AG04449 (cell line): ENCODE measurements at places on chromosomes 3 and 15.

DNA sequence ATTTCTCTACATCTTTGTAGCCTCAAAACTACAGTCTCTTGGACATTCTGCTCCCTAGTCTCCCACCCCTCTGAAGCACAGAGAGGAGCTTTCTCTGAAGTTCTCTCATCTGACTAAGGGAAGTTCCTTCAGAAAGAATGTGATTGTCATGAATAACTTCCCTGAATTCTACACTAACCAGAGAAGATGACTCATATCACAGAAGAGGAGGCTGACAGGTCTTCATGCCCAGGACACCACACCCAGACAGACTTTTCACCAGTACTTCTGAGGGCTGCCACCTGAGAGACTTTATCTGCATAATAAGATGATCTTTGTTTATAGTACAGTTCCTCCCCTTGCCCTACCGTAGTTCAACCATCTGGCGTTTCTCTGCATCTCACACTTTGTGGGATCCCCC lies 52.8 kb downstream of the CDIN1 start:
- no peak for DNase-seq

DNA sequence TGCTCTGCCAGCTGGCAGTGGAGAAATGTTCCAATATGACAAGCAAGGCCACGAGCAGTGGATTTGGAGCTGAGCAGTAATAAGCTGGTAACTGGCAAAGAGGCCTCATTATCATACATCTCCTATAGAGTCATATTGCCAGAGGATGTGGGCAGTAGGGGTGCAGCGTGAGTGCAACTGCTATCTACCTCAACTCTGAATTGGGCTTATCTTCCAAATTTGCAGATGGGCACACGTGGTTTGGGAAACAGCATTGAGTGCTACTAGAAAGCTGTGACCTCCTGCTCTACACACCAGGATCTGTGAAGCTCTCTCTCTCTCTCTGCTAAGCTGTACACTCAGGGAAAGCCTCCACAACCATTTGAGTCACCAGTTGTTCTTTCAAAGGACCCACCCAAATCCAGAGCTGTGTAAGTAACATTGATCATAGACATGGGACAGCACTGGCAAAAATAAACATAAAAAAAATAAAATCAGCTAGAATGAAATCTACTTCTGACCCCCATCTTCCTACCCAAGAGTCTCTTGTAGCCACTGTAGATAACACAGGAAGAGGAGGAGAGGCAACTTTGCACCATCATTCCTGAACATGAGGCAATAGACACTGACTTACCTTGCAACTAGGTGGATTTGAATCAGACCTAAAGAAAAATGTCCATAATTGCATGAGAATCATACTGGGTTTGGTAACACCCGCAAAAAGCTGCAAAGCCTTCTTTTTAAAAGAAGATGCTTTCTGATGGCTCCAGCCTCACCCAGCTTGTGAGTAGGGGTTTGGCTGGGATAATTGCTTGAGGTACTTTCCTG lies 82.9 kb upstream of the THBS1 start:
- DNase-seq: no peak

GRCh38 chr15:30903497-30904187 lies at the start of gene FAN1:
Gene FAN1, plus strand, starts transcription at chr15:30903915. Its CDS starts 749 bp downstream, at chr15:30904664.
- peak; percentile 23 for DNase-seq

- no peak for DNase-seq
Observed at GRCh38 chr3:168061332-168061996, 34.3 kb downstream of the GOLIM4 start.

DNA sequence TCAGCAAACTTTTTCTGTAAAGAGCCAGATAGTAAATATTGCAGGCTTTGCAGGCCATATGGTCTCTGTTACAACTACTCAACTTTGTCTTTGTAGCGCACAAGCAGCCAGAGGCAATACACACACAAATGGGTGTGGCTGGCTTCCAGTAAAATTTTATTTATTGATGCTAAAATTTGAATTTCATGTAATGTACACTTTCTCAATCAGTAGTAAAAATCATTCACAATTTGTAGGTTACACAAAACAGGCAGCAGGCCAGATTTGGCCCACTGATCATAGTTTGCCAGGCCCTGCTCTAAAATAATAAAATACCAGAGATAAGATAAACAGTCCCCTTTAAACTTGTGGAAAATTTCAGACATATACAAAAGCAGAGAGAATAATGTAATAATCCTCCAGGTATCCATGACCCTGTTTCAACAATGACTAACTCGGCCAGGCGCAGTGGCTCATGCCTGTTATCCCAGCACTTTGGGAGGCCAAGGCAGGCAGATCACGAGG lies 330.3 kb downstream of the SHQ1 start:
- no peak for DNase-seq

- DNase-seq: no peak
Observed at GRCh38 chr3:6516143-6516542, 344.8 kb upstream of the GRM7 start.

GRCh38 chr15:82309802-82310201 lies 39.5 kb downstream of the GOLGA6L10 start:
- no peak for DNase-seq

DNA sequence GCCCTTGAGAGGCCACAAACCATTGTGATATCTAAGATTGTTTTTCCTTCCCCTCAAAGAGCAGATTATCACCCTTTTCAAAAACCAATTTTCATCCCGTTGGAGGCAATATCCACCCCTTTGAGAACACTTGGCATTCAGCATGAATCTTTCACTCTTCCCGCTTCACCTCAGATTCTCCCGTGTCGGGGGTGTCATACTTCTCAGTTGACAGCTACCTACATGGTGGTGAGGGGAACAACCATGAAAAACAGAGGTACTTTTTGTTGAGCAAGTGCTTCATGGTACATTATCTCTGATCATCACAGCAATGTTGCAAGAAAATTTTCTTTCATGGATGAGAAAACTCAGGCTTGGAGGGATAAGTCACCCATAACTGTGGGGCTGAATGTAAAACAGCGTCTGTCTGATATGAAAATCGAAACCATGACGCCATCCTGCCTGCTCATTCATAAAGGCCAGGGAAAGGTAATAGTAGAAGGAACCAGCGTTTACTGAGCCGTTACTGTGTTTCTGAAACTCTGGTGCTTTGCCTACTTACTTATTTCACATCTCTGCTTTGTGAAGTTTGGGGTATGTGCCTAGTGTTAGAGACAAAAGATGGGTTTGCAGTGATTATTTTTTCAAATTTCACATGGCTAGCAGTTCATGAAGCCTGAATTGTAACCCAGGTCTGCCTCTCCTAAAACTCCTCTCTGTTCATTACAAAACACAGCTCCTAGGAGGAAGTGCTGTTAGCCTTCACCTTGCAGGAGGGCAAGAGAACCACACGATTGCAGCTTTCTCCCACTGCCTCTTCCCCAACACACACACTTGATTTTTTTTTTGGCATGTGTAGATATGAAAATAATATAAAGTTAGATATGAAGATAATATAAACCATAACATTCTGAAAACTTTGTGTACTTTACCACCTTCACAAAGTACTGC lies 35.4 kb downstream of the SV2B start:
- DNase-seq: no peak

GRCh38 chr3:58994746-58995330 lies 55.0 kb downstream of the CFAP20DC start:
- DNase-seq: no peak

DNA sequence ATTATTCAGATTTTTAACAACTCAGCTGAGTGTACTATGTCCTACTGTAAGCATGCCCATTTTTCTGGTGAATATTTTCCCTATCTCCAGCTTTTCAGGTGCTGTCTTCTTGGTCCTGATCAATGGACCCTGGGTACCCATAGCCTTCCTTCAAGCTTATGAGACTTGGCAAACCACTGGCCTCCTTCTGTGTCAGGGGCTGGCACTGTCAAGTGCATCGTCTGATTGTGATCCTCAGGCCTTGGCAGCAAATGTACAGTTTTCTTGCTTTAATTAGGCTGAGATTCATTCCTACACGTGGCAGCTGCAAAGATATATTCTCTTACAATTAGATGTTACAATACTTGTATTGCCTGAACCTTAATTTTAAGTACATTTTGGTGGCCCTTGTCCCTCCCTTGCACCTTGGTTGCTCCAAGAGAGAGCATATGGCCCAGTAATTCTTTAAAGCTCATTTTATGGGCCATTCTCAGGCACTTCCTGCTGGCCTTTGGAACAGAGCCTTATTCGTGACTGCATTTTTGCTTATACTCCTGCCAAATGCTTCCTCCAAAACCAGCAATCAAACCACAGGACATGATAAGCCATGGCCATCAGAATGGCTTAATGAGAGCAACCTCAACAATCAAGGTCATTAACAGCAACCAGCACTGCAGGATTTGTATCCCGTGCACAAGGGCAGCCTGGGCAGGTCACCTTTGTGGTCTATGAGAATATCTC lies 179.9 kb downstream of the CNTN6 start:
- DNase-seq: no peak

DNA sequence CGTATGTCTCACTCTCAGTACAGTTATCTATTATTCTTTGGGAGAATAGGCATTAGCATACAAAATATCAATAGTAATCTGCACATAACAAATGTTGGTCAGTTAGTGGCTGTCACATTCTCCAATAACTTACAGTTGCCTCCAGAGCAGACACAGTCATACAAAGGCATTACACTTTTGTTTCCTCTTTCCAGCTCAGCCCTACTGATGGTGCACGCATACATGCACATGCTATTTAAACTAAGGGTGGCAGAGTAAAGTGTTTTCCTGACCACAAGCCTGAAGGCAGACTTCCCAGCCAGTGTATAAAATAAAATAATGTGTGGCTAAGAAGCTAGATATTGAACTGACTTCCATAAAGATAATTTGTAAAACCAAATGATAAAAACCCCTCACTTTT lies 47.6 kb downstream of the PHLDB2 start:
- no peak for DNase-seq

GRCh38 chr3:19937459-19938294 lies 3.7 kb upstream of the EFHB start:
- no peak for DNase-seq

- DNase-seq: no peak
Observed at GRCh38 chr3:182235504-182235903, 523.8 kb downstream of the SOX2 start.

DNA sequence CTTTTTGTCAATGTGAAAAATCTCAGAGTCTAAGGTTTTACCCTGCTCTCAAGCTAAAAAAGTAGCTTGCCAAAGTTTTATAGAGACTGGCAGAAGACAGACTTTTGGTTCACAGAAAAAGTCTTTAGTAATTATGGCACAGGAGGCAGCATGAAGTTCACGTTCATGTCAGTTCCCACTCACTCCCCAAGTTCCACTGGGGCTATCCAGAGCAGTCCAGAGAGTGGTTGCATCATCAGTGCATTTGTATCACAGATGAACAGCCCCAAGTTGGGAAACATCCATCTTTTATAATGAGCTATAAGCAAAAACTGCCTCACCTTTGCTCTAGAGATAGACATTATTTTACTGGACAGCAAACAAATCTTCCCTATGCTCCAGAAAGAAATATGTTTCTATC lies 454.1 kb upstream of the AGTR1 start:
- DNase-seq: no peak

- DNase-seq: no peak
Observed at GRCh38 chr3:185176750-185177359, 24.0 kb upstream of the C3orf70 start.

- no peak for DNase-seq
Observed at GRCh38 chr3:109225516-109225915, 89.0 kb downstream of the C3orf85 start.

- DNase-seq: no peak
Observed at GRCh38 chr3:139187154-139187553, 142.5 kb upstream of the PRR23C start.

DNA sequence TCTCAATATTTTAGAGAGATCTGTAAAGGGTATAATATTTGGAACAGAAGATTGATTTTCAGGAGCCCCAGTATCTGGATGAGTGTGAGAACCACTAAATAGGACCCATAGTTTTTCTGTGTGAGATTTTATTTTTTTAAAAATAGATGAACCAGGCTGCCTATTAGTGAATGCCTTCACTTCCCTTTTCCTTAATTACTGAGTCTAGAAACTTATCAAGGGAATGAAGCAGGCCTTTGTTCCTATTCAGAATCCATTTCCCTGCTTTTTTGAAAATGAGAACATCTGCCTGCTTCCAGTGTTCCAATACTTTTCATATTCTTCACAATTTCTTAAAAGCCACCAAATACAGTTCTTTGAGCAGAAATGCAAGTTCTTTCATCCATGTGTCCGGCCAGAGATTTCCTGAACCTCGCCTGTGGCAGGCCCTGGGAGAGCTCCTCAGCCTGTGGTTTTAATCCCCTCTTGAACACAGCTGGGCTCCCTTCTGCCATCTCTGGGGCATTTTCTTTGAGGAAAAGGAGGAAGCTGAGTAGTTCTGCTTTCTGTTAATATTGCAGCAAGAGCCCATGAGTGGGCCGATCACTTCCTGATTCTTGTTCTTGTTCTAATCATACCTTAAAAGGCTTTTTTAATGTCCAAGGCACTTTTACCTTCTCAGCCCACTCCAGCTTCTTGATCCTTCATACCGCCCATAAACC lies 4.7 kb downstream of the EHD4 start:
- no peak for DNase-seq
